Hypothalamus (tissue), 51 donors: ENCODE measurements at places on chromosomes 7 and 10.

DNA sequence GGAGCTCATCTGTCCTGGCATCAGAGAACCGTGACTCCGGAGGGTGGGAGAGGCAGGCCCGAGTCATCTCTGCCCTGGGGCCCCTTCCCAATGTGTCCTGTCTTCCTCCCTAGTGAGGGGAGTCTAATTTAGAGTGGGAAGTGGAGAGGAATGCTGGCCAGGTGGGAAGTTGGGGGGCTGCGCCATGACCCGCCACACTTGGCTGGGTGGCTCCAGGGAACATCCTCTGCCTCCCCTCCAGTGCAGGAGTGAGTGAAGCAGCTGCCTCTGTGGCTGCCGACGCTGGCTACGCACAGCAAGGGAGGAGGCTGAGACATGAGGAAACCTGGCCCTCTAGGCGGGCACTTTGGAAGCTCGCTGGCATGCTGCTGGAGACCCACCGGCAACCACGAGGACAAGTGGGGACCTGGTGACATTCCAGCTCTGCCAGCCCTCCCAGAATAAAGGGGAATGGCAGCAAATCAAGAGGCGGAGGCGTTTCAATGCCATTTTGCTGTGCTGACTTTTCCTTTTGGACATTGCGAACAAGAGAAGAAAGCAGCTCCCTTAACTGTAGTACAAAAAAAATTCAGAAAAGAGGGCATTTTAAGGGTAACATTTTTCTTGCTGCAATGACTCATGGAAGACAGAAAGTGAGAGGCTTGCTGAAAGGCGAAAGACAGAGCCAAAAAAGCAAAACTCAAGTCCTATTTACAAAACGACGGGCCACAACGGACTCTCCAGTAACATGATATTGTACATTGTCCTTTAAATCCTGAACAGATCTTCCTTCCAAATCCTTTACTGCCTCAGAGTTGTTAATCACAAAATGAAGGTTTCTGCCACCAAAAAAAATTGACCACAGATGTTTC is 121.2 kb upstream of the PITRM1 start:
- DNase-seq: no peak

DNA sequence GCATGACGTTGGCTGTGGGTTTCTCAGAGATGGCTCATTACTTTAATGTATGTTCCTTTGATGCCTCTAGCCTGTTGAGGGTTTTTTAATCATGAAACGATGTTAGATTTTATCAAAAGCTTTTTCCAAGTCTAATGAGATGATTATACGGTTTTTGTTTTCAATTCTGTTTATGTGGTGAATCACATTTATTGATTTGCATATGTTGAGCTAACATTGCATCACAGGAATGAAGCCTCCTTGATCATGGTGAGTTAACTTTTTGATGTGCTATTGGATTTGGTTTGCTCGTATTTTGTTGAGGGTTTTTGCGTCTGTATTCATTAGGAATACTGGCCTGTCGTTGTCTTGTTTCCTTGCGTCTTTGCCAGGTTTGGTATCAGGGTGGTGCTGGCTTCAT is 52.3 kb upstream of the PTPN12 start:
- no peak for DNase-seq

- DNase-seq: no peak
These were observed 698.6 kb downstream of the CCSER2 start for GRCh38 chr10:85026878-85027467.

DNA sequence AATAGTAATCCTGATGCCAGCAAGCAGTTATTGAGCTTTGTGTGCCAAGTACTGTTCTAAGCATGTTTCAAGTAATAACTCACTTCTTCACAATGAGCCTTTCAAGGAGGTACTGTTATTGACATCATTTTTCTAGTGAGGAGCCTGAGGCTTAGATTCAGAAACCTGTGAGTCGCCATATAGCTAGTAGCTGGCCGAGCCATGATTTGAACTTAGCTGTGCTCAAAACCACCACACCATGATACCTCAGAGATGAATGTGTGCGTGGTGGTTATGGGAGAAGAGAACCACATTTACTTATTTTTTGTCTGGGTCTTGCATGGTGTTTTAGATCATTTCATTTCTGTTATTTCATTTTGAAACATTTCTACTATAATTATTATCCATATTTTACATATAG is 578.9 kb downstream of the AUTS2 start:
- DNase-seq: no peak

- DNase-seq: no peak
These were observed 8.9 kb downstream of the SLC16A9 start for GRCh38 chr10:59700709-59701108.

GRCh38 chr7:2717293-2718261 is 29.6 kb downstream of the AMZ1 start:
- no peak for DNase-seq

GRCh38 chr7:116239434-116239833 is 29.1 kb downstream of the TES start:
- DNase-seq: no peak

- DNase-seq: no peak
These were observed 4.7 kb upstream of the HIP1 start for GRCh38 chr7:75743455-75743859.

GRCh38 chr7:159063046-159063840 is 81.4 kb downstream of the VIPR2 start:
- DNase-seq: no peak

GRCh38 chr7:130667593-130668257 is 823 bp downstream of the COPG2 start:
- DNase-seq: no peak
